ENCODE measurements at places on chromosomes 11 and 22.
A peak's percentile ranks its signal among the peaks of the same experiment; 100 is the strongest.

DNA sequence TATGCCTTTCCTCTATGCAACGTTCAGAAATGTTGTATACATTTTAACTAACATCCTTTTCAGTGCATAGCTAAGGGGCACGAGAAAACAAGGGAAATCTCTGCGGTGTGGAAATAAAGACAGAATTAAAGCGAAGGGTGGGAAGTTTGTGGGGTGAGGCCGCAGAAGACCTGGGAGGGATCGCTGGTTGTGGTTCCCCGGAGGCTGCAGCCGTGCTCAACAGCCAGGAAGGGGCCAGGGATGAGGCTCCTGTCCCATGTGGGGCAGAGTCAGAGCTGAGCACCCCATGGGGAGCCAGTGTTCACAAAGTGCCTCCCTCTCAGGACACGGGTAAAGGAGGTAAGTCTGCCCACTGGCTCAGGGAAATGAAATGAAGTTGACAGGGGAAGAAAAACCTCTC is 67.5 kb downstream of the MYEOV start:
- no peak for DNase-seq

DNA sequence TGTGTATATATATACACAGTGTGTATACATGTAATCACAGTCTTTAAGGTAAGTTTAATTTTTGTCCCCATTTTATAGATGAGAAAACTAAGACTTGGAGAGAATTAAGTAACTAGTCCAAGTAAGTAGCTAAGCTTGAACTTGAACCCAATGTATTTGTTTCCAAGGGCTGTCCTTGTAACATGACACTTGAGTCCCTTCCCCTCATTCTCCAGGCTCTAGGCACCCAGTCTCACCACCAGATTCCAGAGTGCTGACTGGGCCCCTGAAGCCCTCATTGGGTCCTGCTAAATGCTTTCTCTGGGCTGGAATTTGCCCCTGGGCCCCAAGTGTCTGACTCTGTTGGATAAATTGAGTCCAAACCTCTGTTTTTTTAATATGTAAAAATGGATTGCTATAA is 45.5 kb downstream of the ADM start:
- DNase-seq: no peak

- no peak for DNase-seq
Measured at GRCh38 chr11:69770540-69770939, 4.6 kb downstream of the FGF4 start.

GRCh38 chr11:116730241-116730561 is 42.6 kb downstream of the BUD13 start:
- DNase-seq: no peak

DNA sequence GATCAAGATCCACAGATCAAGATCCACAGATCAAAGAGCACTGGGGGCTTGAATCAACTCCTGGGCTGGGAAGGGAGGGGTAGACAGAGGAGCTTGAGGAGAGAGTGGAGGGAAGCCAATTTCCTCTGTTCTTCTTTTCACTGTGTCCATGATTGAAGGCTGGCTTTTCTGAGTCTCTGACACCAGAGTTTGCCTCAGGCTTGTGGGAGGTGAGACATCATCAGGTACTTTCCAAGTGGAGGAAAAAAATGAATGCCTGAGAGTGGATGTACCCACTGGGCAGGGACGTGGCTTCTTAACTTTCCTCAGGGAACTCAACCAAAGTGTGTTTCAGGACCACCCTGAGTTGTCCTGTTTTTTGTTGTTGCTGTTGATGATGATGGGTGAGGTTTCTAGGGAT is 11.0 kb upstream of the HEPHL1 start:
- DNase-seq: no peak

- DNase-seq: no peak
Measured at GRCh38 chr22:41333806-41334205, 32.5 kb downstream of the ZC3H7B start.

GRCh38 chr11:128882451-128882850 is 8.7 kb upstream of the KCNJ5 start:
- no peak for DNase-seq

DNA sequence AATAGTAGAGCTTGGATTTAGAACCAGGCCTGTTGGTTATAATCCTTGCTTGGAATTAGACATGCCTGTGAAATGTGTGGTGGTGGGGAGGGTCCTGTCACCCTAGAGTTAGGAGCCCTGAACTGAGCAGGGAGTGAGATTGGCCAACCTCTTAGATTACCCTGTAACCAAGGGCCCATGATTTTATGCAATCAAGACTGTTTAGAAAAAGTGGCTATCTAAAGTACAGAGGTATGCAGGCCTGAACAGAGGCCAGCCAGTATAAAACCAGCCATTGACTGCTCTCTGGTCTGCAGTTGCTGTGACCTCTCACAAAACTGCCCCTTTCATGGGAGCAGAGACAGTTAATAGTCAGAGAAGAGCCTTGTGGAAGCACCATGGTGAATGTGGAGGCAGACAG is 36.2 kb downstream of the SERPINH1 start:
- DNase-seq: no peak

DNA sequence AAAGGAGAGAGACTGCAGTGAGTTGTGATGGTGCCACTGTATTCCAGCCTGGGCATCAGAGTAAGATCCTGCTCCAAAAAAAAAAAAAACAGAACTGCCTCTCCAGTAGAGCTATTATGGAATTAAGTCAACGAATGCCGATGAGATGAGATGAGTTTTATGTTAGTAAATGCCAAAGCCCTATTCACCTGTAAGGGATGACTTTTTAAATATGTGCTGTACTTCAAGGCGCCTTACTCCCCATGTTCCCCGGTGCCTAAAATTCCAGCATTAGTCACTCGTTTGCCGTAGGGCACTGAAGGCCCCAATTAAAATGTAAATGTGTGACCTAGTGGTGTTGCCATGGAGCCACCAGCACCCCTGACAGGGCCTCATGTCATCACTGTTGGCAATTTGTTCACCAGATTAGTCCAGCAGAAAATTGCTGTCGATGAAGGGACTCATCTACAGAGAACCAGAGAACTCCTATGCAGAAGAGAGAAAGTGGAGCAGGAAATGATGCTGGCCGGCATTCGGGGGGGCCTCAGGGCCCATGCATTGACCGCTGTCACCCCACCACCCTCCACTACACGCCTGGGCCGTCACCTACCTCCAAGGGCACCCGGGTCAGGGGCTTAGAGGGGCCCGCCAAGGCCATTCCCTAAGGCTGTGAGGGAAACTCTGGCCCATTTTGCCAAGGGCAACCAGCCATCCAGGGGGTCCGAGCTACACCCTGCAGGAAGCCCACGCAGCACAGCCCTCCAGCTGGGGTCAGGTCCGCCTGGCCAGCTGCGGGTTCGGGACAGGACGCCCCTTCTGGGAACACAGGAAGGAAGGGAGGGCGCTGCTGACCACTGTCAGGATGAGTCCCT is 17.8 kb downstream of the LIF start:
- no peak for DNase-seq

GRCh38 chr11:61971248-61972111 is 4.0 kb upstream of the FTH1 start:
- peak; percentile 99 for DNase-seq

Measured in inflammatory macrophage (primary cell).